ENCODE measurements at places on chromosomes 2 and 18. TPM values are rescaled to one million over a fixed set of nuclear protein-coding genes. Genes with fewer than 3 reads are reported as not detected.

- DNase-seq = peak; percentile 75
Measured at GRCh38 chr2:23566241-23567142, 181.5 kb downstream of the KLHL29 start.

DNA sequence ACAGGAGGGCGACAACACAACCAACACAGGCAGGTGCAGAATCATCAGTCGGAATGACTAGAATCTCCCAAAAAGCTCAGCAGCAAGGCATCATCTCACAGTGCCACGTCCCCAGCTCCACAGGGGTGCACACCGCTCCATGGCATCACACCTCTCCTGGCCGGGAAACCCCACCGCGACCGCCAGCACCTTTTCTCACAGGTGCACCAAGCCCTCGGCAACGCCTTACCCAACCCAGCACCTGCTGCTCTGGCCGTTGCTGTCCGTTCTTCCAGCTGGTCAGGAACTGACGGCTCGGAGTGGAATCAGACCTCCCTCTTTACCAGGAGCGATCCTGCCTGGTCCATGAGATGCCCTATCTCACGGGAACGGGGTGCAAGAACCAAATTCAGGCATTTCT is 61.3 kb downstream of the ZNF516 start:
- DNase-seq = no peak

GRCh38 chr2:86512034-86512433 is 51.2 kb downstream of the CHMP3 start:
- DNase-seq = no peak

DNA sequence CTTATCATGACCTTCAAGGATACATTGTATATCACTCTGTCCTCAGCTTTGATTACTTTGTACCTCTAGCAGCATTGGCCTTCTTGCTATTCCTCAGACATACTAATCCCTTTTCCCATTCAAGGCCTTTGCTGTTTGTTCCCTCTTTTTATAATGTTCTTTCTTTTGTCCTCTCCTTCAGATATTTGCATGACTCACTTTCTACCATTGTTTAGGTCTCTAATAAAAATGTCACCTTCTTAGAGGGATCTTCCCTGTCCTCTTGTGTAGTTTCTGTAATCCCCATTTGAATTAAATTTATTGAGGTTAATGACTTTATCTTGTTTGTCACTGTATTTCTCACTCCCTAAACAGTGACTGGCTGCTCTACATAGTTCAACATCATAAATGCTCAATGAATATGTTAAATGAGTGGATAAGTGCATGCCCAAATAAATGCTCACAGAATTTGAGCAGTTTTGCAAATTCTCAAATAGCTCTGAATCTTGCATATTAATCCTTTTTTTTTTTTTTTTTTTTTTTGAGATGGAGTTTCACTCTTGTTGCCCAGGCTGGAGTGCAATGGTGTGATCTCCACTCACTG is 135.9 kb downstream of the AGPS start:
- DNase-seq = no peak

- DNase-seq = no peak
Measured at GRCh38 chr2:85712849-85713612, 18.9 kb downstream of the GNLY start.

- DNase-seq = no peak
Measured at GRCh38 chr2:98164256-98164655, 77.3 kb downstream of the VWA3B start.

GRCh38 chr2:143903172-143903856 is 616.6 kb downstream of the ZEB2 start:
- no peak for DNase-seq

DNA sequence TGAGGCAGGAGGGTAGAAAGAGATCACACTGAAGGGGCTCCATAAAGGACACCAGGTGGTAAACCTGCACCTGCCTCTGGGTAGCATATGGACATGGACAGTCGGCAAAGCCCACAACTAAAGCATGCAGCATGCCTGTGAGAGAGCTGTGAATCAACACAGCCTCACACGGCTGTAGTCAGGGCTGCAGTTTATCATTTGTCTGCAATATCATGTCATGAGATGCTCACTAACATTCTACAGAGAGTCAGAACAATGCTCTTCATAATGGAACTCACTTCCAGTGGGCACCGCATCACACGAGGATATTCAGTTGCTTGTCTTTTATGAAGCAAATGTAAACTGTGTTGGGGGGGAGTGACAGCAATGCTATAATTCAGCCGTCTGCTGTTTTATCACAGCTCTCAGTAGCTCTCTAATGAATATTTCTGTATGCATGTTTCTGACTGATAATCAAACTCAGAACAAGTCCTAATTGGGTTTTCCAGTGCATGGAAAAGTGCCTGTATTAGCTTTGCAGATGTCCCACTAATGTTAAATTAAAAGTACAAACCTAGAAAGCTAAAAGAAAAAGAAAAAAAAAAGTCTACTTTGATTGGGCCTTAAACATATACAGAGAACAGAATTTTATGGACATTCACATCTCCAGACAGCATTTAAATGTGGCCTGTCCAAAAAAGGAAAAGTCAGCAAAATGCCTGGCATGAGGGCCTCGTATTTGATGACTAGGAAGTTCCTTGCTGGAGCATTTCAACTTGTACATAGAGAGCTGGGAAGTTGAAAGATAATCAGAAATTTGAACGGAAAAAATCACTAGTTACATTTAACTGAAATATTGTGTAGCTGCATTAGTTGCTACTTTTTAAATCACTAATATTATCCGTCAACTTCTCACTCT is 406.1 kb upstream of the SOX11 start:
- peak; percentile 18 for DNase-seq

DNA sequence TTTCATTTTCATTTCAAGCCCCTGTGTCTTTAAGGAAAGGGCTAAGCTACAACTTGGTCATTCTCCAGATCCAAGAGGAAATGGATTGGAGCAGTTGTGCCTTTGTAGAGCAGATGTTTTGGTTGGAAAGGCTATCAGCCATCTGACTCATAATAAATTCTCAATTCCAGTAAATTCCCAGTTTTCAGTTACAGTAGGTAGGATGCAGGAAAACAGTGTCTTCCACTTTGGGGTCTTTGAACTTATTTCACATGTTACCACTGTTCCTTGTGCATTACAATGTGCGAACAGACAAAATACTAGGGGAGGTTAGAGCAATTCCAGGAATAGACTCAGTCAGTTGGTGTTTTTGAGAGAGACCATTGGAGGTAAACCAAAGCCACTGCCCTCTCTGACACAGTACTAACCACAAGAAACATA is 211.9 kb downstream of the BABAM2 start:
- no peak for DNase-seq

GRCh38 chr2:11967946-11968465 is 221.6 kb downstream of the LPIN1 start:
- peak; percentile 46 for DNase-seq

DNA sequence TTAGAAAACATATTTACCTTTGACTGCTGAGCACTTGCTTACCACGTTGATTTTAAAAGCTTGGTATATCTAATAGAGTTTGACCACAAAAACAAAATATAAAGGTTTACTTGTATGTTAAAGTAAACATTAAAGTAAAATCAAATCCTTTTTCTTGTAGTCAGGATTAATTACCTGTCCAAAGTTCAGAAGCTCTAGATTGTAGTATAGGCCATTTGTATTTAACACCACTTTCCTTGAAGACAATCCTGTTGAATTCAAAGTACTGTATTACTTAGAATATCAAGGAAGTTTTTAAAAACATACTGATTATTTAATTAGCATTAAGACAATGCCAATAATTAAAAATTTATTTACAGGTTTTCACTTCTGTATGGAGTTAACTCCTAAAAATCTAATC is 53.0 kb downstream of the PGAP1 start:
- no peak for DNase-seq

DNA sequence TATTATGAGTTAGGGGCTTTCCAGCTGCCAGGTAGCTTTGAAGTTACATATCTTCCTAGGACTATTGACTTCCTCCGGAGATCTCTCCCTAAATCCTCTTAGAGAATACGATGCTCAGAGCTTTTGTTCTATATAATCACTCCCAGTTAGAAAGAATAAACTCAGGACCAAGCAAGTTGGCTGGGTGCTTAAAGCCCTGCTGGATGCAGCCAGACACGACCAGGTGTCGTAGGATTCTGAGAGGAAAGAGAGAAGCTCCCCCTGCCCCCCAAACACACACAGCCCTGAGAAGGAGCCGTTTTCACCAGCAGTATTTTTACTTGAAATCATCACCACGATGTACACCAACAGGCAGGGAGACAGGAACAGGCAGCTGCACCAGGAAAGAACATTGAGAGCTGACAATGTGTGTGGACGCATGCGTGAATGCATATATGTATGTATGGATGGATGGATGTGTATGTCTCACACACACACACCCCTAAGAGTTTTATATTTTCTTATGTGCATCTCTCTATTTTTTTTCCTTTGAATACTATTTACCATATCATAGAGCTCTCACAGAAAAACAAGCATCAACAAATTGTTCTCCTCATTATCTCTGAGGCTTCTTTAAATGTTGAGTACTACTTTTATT is 382.6 kb downstream of the EPHA4 start:
- no peak for DNase-seq

TMX3 gene
- 23.3 TPM for polyA plus RNA-seq

SLC9A2 gene
- polyA plus RNA-seq = not detected

ASB18 gene
- polyA plus RNA-seq = not detected

KLHL41 gene
- polyA plus RNA-seq = 0.26 TPM

SCN3A gene
- 0.33 TPM for polyA plus RNA-seq

CERKL gene
- polyA plus RNA-seq = 0.07 TPM

KCNS3 gene
- polyA plus RNA-seq = 0.05 TPM

ICA1L gene
- polyA plus RNA-seq = 3.7 TPM

RHOB gene
- 43.5 TPM for polyA plus RNA-seq
